Breast epithelium (tissue), 4 donors: ENCODE measurements at places on chromosomes 11 and 22. TPM values are rescaled to one million over a fixed set of nuclear protein-coding genes. Genes with fewer than 3 reads are reported as not detected.

AGBL2 gene
- 3.2 TPM for total RNA-seq

KLHDC7B gene
- 0.29 TPM for total RNA-seq

ACER3 gene
- 8.2 TPM for total RNA-seq

GRCh38 chr22:23000657-23001347 lies 69.5 kb upstream of the GNAZ start:
- H3K4me1 ChIP-seq, result no peaks in the 10 kb centered on the region
- H3K4me3 ChIP-seq, result no peak overlapping the region
- no peak for DNase-seq
- no peaks in the 10 kb centered on the region for H3K27me3 ChIP-seq
- no peak overlapping the region for H3K27ac ChIP-seq

DNA sequence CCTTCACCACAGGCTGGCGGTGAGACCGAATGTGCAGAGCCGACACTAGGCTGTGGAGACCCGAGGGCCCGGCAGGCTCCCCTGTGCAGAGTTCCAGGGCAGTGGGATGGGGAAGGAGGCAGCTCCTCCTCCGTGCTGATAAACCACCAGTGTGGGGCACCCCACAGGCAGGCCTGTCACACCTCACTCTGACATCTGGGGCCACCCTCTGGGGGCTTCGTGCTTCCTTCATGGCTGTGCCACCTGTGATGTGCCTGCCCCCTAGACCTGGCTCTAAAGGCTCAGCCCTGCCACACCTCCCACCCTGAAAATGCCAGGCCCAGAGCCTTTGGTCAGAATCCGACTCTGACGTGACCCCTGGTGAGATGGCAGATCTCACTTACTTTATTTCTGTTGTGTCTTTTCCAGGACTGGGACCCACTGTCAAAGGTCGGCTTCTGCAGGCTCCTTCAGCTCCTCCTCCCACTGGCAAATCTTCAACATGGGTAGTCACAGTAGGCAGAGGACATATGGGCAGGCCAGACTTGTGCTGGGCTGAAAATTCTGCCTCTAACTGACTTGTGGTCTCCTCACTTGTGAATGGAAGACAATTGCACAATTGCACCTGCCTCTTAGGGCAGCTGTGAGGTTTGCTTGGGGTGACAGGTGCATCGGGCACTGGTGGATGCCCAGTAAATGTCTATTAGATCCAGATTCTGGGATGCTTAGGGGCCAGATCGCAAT lies 46.2 kb upstream of the TSKU start:
- no peak overlapping the region for H3K4me3 ChIP-seq
- no peaks in the 10 kb centered on the region for H3K36me3 ChIP-seq
- H3K4me1 ChIP-seq, result no peaks in the 10 kb centered on the region
- no peaks in the 10 kb centered on the region for H3K27me3 ChIP-seq
- no peak for DNase-seq
- no peak overlapping the region for H3K27ac ChIP-seq
